ENCODE measurements at places on chromosomes 12 and 14.

GRCh38 chr12:68034567-68034966 is 45.3 kb downstream of the IFNG-AS1 start:
- DNase-seq, result no peak

GRCh38 chr12:108565146-108565545 is 2.8 kb downstream of the ISCU start:
- no peak for DNase-seq

GRCh38 chr12:116839287-116839830 is 41.9 kb downstream of the HRK start:
- no peak for DNase-seq

DNA sequence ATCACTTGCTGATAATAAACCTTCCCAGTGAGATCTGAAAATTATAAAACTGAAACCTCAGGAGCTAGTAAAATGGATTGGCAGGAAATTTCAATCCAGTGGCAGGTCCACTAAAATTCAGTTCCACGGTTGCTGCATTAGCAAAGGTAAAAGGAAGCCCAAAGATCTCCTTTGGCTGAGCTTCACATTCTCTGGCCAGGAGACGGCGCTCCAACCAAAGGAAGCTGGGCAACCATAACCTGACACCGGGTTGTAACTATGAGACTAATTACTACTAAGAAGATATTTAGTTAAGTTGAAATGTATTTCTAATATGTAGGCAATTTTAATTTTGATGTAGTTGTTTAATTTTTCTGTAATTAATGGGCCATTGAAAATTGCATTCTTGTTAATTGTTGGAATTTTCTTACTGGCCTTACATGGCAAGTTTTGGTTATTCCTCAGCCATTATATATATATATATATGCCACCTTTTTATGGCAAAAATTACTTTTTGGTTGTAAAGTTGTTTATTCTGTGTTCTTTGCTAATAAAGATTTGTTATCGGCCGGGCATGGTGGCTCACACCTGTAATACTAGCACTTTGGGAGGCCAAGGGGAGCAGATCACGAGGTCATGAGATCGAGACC is 17.0 kb downstream of the OR8S1 start:
- DNase-seq, result peak; percentile 27

DNA sequence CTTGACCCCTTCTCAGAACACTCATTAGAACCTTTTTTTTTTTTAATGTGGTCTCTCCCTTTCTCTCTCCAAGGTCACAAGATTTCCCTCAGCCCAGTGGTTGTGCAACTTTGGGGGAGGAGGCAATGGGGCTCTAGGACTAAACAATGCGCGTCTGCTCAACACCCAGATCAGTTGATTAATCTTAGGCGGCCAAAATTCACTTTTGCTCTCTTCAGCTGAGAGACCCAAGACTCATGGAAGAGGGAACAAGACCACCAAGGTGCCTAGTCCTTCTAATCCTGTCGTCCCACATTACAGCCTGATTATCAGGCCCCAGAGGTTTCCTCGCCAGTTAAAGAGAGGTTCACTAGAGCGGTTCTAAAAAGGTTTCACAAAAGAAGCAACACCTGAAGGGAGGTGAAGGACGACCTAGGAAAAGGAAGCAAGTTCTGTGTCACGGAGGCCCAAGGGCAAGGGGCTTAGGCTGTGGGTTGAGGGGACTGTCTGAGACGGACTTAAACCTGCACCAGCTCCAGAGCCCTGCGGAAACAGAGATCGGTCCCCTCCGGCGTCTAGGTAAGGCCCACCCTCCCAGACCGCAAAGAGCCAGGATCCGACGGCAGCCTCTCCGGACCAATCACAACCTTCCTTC is 824 bp upstream of the TARBP2 start:
- peak; percentile 56 for DNase-seq

DNA sequence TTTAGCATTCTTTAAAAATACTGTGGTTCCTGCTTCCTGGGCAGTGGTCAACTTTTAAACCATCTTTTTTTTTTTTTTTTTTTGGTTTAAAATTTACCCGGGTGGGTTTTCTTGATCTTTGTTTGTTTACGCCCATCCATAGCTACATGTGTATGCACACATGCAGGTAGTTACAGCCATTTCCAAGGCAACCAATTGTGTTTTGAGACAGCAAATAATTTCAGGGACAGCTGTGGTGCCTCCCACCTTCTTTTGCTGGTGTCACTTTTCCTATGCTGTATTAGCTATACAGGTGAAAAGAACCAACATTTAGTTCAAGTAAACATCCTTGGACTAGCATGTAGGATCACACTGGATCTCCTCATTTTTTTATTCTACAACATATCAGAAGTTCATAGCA is 52.0 kb upstream of the PSMA6 start:
- DNase-seq, result no peak
